ENCODE measurements at places on chromosomes 12 and 14.

- DNase-seq: peak; percentile 54
Measured at GRCh38 chr12:30694412-30695198, 1.1 kb downstream of the IPO8 start.

DNA sequence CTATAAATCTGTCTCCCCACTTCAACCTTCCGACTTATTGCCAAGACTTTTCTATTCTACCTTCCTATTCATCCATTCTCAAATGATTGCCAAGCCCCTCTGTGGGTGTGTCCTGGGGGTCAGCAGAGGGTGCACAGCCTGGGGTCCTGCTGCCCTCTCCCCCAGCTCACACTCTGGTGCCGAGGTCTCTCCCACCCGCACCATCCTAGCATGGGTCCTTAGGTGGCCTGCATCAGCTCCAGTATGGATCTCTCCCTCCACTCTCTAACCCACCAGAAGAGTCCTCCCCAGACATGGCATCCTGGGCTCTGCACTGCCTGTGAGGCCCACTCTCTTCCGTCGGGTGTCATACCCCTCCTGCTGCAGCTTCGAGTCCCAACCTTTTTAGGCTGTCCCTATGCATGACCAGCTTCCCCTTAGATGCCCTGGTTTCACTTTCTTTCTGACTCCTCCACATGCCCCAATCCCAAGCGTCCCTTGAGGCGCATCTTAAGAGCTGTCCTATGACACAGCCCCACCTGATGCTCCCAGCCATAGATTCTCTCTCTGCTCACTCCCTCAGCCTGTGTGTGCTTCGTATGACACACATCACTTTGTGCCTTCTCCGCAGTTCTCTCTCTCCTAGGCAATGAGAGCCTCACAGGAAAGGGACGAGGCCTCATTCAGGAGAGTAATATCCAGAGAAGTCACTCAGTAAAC, 43.9 kb downstream of the GIT2 start:
- no peak for DNase-seq

DNA sequence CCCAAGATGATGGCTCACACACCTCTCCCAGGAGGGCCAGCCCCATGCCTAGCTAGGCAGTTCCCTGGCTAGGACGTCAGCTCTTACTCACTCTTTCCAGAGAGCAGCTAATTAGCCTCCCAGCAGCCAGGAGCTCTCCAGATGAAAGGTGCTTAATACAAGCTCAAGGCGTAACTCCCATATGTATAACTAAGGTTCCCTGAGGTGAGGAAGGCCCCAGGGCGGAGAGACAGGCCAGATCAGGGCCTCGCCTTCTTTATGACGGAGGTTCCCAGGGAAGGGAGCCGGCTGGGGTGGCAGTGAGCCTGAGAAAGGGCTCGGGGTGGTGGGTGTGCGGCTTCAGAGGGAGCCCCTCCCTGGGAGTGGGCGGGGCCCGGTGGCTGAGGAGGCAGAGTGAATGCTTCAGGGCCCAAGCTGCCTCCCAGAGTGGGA, 26.4 kb upstream of the ZFP36L1 start:
- no peak for DNase-seq

DNA sequence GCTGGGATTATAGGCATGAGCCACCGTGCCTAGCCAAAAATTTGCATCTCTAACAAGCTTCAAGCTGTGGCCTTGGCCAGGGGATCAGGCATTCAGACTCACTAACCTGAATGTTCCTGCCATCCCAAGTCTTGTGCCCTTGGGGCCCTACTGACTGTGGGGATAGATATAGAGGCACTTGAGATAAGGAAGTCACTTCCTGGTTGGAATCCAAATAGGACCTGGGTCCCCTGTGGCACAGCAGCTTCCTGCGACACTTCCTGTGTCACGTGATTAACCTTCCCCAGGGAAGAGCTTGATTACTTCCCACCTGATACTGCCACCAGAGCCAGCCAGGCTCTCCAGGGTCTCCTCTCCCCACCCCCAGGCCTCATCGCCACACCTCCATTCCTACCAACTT, 128.2 kb downstream of the BCL11B start:
- DNase-seq: no peak

GRCh38 chr12:47817272-47818006, 2.3 kb downstream of the HDAC7 start:
- DNase-seq: no peak

GRCh38 chr14:55482936-55483605, 42.7 kb upstream of the TBPL2 start:
- DNase-seq: no peak

DNA sequence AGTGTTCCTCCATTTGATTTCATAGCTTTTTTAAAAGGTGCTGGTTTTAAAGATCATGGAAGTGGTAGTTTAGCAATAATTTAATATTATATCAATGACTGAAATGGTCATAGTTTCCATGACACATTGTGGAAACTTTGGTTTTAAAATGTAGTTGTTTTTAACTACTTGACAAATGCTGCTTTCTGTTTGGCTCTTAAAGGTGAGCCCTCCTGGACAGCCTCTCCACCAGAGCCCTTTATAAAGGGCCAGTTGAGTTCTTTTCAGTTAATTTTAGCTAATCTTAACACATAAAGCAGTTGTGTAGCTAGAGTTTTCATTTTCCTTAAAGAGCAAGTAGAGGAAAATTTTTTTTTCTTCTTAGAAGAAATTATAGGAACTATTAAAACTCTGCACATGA, 14.0 kb downstream of the XPOT start:
- DNase-seq: no peak

GRCh38 chr12:107368586-107368985, 275.2 kb upstream of the CRY1 start:
- no peak for DNase-seq

DNA sequence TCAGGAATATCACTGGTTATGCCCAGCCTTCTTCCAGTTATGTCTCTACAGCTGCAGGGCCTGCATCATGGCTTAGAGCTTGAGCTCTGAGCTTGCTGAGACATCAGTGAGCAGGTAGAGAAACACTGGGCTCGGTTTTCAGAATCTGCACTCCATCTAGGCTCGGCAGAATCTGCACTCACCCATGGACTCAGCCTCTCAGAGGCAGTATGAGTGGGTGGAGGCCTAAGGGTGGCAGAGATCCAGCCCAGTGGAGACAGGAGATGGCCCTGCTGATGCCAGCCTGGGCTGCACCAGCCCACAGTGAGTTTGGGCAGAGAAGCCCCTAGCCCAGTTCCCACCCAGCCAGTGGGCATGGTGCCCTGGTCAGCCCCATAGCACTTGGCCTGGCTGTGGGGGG, 12.8 kb downstream of the KRT80 start:
- DNase-seq: no peak

- DNase-seq: no peak
Measured at GRCh38 chr12:116672842-116673516, 64.9 kb downstream of the SPRING1 start.

DNA sequence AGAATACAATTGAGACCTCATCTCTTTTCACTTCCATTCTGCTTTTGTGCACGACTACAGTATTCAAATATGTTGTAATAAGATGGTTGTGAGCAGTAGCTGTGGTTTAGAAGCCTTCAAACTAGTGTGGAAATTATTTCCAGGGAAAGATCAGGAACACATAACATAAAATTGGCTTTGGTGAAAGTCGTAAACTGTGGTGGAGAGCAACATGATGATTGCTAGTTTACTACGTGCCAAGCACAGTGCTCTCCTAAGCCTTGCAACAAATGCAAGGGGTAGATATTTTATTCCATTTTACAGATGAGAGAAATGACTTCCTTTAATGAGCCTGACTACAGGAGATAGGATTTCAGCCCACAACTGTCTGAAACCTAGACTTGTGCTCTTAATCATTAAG, 172.4 kb upstream of the LMNTD1 start:
- DNase-seq: no peak

- DNase-seq: no peak
Measured at GRCh38 chr14:24094841-24095270, 745 bp downstream of the PCK2 start.

DNA sequence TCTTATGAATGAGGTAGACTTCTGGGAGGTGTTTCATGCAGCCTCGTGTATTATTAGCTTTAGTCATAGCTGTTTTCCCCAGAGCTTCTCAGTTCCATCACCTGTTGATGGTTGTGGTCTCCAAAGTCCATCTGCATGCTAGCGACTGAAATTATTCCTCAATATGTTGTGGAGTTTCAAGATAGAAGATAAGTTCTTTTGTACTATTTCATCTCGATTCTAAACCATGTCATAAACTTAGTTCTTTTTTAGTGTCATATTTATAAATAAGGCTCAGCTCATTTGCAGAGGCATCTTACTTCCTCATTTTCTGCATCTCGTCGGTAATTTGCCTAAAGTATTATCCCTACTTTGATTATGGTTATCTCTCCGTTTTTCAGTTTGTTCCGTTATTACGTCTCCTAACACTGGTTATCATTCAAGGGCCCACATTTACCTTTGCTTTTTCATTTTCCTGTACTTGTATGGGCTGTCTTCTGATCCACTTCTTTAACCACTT, 119.1 kb downstream of the ITPR2 start:
- no peak for DNase-seq

GRCh38 chr12:25801734-25802133, 156.7 kb upstream of the RASSF8 start:
- no peak for DNase-seq

GRCh38 chr12:92641291-92641690, 61.5 kb upstream of the PLEKHG7 start:
- no peak for DNase-seq

DNA sequence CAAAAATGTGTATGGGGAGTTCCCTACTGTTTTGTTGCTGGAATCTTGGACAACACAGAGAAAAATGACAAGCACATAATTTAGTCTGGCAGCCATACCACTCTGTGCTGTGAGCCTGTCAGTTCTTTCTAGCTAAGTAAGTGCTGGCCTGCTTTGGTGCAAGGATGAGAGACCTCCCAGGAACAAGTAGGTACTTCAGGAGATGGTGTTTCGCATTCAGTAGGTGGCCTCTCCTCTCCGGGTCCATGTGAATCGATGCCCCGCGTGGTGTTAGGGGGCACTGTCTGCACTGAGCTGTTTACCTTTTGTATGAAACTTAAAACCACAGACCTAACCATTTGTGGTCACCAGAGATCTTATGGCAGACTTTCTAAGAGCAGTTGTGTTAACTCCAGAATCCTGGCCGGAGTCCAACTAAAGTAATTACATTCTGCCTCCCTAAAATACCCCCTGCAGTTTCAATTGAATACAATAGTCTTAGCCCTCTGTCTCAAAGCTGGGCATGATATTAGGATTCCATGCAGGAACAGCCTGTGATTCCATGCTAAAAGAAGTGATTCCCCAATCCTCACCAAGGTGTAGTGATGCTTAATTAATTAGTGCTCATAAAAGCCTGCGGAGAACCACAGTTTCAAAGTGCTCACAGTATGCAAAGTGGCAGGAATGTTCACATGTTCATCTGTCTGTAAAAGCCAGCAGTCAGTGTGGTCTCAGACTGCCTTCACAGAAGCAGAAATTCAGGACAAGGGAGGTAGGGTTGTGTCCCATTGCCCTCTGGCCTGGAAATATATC, 64.2 kb downstream of the LLPH start:
- DNase-seq: peak; percentile 8

GRCh38 chr14:50533241-50533705, 904 bp upstream of the MAP4K5 start:
- no peak for DNase-seq

- DNase-seq: no peak
Measured at GRCh38 chr12:9123781-9124382, 8.2 kb upstream of the A2M start.

GRCh38 chr12:2825132-2825531, 9.7 kb downstream of the NRIP2 start:
- no peak for DNase-seq

- DNase-seq: no peak
Measured at GRCh38 chr14:99317231-99318090, 45.5 kb upstream of the BCL11B start.

- DNase-seq: no peak
Measured at GRCh38 chr12:10305411-10305810, 2.3 kb upstream of the KLRD1 start.

DNA sequence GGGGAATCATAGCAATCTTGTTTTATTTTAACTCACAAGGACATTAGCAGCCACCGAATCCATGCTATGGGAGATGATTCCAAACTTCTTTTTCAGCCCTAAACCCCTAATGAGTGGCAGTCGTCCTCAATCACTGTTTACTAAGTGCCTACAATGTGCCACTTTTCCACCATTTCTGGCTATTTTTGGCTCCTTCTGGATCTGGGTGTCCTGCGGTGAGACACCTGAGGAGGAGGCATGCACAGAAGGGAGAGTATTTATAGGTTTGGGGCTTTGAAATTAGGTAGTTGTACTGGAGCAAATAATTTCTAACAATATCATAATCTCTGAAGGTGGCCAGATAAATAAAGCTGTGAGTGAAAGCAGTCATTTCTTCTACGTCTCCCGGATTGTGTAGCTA, 1125.6 kb downstream of the BCL11B start:
- no peak for DNase-seq

DNA sequence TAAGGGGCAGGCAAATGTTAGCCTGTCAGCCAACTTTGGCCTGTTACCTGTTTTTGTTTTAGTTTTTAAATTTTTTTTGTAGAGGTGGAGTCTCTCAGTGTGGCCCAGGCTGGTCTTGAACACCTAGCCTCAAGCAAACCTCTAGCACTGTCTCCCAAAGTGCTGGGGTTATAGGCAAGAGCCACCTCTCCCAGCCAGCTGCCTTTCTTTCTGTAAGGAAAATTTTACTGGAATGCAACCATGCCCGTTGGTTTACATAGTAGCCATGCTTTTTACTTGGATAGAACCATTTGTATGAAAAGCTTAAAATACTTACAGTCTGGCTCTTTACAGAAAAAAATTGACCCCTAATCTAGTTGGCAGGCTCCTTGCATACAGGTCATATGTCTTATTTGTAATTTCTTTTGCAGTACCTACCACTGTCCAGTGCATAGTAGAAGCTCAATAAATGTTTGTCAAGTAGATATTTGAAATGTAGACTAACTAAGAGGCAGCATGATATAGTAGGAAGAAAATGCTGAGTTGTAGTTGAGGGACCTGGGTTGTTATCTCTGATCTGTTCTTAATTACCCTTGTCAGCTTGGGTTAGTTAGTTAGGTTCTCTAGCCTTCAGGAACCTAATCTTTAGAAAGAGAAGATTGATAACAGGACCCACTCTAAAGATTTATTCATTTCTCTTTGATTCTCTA, 4.7 kb downstream of the MDM2 start:
- no peak for DNase-seq

DNA sequence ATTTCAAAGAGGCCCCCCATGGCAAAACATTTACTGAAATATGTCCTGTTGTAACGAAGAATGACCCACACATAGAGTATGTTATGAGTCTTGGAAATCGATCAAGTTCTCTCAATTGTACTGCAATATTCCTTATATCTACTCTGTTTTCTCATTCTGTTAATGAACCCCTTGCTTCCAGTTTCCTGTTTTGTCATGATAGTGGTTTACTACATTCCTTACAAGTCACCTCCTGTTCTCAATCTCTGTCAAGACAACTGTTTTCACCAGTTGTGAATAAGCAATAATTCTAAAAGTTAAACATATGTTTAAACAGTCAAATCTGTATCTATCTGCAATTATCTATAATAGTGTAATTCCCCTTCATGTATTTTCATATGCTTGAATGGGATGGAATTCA, 16.4 kb upstream of the ARID2 start:
- DNase-seq: no peak

DNA sequence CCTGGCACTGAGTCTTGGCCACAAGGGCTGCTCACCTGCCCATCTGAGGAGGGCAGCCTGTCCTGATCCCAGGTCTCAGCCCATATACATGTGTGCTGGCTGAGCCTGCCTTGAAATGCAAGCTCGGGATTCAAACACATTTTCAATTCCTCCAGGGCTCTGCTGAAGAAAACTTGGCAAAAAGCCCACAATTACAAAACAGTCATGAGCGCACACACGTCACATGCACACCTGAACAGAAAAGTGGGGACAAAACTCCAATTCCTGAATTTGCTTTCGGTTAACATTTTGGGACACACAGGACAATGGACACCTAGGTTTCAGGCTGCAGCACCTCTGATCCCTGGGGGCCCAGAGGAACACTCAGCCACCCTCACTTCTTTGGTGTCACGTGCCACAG, 113.9 kb downstream of the RBM19 start:
- DNase-seq: no peak
